ENCODE measurements at places on chromosomes 13 and 19.

DNA sequence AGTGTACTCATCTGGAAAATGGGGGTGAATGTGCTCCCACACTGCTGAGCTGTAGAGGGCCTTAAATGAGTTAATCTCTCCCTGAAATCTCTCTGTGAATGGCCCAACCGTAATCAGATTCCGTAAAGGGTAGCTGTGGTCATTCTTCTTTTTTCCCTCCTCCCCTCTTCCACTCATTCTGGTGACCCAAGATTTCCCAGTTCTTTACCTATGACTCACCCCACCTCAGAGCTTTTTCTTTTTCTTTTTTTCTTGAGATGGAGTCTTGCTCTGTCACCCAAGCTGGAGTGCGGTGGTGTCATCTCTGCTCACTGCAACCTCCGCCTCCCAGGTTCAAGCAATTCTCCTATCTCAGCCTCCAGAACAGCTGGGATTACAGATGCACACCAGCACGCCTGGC, 33.3 kb upstream of the MUC16 start:
- no peak for DNase-seq

GRCh38 chr13:34555988-34556387, 386.1 kb upstream of the NBEA start:
- DNase-seq: no peak

DNA sequence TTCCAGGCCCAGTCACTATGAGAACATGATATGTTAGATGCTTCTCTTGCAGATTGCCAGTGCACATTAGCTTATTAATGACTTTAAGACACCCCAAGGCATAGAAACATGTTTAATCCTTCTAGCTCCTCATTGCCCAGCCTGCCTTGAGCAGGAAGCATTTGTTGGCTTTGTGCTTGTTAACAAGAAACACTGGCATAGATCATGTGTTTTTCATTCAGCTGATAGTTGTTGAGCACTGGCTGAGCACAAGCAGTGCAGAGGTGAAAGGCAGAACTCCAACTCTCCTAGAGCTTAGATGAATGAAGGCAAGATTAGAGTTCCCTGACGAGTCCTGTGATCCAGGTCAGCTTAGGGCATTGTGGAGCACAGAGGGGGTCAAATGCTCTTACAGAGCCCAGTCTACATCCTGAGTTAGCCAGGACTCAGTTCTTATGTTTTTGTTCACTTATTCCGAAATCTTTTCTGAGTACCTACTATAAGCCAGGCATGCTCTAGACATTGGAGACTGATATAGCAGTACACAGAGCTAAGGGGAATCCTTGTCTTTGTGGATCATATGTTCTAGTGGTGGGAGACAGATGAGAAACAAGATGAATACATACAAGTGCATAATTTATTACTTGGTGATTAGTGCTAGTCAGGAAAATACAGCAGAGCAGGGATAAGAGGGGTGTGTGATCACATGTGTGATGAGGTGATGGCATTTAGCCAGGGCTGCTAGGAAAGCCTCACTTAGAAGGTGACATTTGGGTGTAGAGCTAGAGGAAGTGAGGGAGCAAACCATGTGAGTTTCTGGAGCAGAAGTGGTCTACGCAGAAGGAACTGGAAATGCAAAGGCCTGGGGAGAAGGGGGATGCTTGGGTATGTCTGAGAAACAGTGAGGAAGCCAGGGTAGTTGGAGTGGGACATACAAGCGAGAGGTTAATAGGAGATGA, 101.2 kb downstream of the WASF3 start:
- DNase-seq: no peak

DNA sequence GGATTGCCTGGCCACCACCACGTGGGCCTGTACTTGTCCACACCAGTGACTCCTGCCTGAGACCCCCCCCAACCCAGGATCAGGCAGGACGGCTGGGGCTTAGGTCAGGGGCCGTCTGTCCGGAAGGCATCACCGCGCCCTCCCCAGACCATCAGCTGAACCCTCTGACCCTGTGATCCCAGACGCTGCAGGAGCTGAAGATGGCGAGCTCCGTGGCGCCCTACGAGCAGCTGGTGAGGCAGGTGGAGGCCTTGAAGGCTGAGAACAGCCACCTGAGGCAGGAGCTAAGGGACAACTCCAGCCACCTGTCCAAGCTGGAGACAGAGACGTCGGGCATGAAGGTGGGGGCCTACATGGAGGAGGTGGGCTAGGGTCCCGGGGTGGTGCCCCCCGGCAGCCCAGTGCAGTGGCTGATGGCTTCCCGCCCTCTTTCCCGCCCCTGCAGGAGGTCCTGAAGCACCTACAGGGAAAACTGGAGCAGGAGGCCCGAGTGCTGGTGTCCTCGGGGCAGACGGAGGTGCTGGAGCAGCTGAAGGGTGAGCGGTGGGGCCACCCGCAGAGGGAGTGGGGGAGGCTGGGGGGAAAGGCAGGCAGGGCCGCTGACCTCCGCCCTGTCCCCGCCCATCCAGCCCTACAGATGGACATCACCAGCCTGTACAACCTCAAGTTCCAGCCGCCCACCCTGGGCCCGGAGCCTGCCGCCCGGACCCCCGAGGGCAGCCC, 3.0 kb downstream of the APC2 start:
- no peak for DNase-seq

GRCh38 chr13:77325371-77325980, 1.4 kb downstream of the MYCBP2 start:
- DNase-seq: no peak

DNA sequence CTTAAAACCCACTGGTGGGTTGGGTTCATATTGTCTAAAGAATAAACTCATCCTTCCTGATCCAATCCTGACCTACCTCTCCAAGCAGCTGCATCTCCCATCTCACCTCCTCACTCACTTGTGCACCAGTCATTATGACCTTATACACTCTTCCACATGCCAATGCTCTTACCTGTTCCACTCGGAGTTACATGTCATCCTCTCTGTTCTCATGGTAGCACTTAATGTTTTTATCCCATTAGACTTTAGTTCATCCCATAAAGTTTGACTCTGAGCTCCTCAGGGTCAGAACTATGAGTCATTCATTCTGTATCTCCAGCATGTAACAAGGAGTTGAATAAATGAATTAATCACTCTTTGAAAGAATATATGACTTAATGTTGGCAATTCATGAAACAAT, 330.2 kb downstream of the KLF12 start:
- DNase-seq: no peak

- DNase-seq: peak; percentile 46
These were observed 8.0 kb downstream of the RGCC start for GRCh38 chr13:41465241-41465847.

DNA sequence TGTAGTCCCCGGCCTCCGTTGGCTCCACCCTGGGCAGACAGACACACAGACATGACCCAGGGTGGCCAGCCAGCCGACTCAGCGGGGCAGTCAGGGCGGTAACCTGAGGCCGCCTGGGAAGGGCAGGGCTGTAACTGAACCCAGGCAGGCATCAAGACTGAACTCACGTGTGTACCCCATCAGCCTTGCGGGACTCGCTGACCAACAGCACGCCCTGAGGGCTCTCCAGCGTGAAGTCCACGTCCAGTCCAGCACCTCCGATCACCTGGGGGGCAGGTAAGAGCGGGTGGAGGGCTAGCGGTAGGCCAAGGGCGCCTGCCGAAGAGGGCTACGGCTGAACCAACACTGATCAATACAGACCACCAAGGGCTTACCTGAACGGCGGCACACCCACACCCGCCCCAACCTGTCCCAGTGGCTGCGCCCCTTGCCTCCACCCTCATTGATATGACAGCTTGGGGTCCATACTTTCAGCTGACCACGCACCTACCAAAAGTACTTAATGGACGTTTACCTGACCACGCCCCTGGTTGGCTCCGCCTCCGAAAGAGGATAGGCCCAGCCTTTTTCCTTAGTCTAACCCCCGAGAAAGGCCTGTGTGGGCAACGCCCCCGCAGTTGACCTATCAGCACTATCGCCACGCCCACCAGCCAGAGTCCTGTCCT, 791 bp downstream of the TMED1 start:
- DNase-seq: no peak

GRCh38 chr19:16898361-16899015, 9.7 kb downstream of the F2RL3 start:
- no peak for DNase-seq

DNA sequence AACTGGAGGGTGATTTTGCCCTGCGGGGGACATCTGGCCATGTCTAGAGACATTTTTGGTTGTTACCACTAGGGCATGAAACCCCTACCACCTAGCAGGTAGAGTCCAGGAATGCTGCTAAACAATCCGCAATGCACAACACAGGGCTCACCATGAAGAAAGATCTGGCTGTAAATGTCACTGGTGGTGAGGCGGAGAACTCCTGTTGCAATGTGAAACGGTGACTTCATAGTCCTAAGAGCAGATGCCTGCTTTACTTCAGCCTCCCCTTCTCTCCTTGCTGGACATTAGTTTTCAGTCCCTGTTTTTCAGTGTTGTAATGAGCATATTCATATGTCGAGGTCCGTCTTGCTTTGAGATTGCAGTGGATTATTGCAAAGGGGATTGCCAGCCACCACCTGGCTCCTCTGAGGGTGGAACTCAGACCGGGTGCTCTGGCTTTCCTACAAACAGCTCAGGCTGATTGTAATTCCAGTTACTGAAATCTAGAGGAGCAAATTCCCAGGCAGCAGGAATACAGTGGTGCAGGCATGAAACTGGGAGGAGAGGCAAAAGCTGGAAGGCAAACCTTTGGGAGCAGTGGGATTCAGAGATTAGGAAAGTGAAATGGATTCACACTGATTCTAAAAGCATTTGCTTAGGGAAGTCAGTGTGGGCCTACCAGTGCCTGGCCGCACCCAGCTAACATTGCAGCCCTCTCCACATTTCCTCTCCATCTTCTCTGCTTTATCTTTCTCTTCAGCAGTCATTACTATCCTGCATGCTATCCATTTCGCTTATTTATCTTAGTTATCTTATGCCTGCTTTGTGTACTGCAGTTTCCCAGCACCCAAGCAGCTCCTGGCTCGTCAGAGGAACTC, 76.1 kb upstream of the PCDH8 start:
- DNase-seq: no peak

DNA sequence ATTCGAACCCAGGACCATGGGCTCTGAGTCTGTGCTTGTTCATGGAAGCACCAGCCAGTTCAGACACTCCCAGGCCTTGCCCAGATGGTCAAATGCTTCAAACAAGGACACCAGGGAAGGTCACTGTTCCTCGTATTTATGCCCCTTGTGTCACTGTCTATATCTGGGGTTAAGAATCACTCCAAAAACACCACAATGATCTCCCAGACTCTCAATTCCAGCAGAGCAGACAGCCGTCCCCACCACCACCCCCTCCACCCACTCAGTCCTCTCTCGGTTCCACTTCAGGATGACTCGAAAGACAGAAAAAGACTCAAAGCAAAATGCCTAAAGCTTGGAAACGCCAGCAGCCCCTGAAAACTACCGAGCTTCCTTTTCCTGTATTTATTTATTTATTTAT, 79.0 kb downstream of the INSR start:
- no peak for DNase-seq

GRCh38 chr19:33329060-33329459, 26.7 kb upstream of the CEBPA start:
- no peak for DNase-seq

DNA sequence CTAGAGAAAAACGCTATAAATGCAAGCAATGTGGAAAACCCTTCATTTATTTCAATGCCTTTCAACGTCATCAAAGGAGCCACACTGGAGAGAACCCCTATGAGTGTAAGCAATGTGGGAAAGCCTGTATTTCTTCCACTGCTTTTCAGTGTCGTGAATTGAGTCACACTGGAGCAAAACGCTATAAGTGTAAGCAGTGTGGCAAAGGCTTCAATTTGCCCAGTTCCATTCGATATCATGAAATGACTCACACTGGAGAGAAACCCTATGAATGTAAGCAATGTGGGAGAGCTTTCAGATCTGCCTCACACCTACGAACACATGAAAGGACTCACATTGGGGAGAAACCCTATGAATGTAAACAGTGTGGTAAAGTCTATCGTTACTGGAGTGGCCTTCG, 27.4 kb downstream of the ZNF20 start:
- no peak for DNase-seq

GRCh38 chr13:46210362-46211083, 1.2 kb upstream of the LRRC63 start:
- DNase-seq: no peak

- DNase-seq: no peak
These were observed 14.8 kb downstream of the TBC1D4 start for GRCh38 chr13:75467040-75467728.

DNA sequence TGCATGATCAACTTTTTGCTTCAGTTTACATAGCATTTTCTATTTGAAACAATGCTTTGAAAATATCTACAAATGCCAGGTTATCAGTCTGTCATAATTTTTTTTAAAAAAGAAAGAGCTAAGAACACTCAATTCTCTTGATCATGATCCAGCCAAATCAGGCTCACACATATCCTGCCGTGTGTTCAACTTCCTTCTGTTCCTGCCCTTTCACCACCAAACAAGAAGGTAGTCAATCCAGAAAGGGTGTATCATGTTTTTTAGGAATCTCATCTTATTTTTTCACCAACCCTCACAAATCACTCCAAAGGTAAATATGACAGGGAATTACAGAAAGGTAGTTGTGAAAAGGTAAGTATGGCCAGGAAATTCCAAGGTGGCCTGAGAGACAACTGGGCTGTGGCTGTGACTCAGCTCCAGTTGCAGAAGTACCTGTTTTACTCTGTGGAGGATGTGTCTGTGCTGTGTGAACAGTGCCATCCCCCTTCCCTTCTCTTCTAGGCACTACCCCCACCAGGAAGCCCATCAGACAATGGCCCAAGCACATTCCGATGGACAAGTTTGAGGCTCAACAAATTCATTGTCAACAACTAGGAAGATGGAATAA, 138.8 kb upstream of the GJB6 start:
- DNase-seq: no peak

- DNase-seq: no peak
These were observed 485 bp upstream of the ZNF845 start for GRCh38 chr19:53333066-53333462.

DNA sequence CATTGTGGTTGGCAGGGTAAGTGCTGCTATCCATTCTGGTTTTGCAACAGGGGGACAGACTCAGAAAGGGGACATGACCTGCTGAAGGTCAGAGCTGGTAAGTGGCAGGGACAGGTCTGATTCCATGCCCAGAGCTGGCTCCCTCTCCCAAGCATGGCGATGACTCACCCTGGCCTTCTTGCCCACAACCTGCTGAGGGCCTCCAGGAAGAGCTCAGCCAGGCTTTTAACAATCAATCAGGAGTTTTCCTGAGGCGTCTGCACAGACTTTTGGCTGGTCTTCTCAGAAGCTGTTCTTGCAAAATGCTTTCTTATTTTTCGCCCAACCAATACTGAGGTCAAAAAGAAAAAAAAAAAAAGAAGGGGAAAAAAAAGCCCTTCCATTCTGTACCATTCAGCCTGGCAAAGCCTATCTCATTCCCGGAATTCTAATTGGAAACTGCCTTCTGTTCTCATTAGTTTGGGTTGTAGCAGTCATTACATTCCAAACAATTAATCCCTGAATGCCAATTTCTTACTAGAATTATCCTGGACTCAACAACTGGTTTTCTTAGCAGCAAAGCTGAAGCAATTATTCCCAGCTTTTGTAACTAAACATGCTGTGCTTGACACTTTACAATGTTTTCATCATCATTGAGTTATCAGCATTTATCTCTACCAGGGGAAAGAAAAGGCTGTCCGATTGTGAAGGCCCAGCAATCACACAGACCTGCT, 17.7 kb downstream of the SIAH3 start:
- DNase-seq: peak; percentile 47
